ENCODE measurements at places on chromosomes 6 and 20. TPM values are rescaled to one million over a fixed set of nuclear protein-coding genes. Genes with fewer than 3 reads are reported as not detected.
A peak's percentile ranks its signal among the peaks of the same experiment; 100 is the strongest.

CLPSL2 gene
- total RNA-seq, result not detected

LTA gene
- total RNA-seq, result 266 TPM

ALDH8A1 gene
- total RNA-seq, result 3.5 TPM

GRCh38 chr6:149108038-149108748, 209.3 kb upstream of the TAB2 start:
- DNase-seq, result no peak

DNA sequence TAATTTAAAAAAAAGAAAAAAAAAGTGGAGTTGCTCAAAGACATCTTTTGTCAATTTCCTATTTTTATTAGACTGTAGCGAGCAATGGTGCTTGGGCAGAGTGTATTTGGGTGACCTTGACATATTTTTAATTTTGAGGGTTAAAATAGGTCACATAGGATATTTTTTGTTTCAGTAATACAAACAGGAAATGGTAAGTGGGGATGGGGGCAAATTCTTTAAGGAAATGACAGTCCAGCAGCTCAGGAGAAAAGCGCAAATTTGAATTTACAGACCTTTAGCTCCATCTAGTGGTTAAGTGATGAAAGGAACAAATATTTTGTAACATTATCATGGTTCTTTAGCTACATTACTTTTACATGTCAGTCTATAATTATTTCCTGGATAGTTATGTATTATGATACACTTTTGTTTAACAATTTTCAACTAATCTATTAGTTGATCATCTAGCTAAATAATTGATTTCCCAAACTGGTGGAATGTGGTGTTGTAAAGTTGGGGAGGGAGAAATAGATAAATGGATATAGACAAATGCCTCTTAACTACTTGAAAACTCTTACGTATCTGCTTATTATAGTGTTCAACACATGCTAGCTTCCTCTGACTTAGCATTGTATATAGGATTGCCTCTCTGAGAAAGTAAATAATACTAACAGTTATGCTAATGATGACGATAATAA, 10.0 kb downstream of the CITED2 start:
- DNase-seq, result no peak

DNA sequence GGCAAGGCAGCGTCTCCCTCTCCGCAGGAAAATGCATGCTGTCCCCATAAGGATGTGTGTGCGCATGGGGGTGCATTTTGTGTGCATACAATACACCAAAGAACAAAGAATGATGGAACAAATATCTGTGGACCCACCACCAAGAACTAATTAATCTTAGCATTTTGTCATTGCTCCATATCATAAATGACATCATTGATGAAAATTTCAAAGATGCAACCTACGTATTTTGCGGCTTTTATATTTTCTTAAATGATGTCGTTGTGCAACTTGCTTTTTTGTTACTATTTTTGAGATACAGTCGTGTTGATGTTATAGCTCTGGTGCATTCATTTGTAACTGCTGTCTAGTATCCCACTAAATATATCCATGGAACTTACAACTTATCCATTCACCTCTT, 89.7 kb downstream of the SERAC1 start:
- DNase-seq, result no peak

- DNase-seq, result no peak
These were observed 17.3 kb upstream of the MATN4 start for GRCh38 chr20:45325371-45325770.

GRCh38 chr6:119063491-119063890, 15.0 kb downstream of the FAM184A start:
- DNase-seq, result no peak

DNA sequence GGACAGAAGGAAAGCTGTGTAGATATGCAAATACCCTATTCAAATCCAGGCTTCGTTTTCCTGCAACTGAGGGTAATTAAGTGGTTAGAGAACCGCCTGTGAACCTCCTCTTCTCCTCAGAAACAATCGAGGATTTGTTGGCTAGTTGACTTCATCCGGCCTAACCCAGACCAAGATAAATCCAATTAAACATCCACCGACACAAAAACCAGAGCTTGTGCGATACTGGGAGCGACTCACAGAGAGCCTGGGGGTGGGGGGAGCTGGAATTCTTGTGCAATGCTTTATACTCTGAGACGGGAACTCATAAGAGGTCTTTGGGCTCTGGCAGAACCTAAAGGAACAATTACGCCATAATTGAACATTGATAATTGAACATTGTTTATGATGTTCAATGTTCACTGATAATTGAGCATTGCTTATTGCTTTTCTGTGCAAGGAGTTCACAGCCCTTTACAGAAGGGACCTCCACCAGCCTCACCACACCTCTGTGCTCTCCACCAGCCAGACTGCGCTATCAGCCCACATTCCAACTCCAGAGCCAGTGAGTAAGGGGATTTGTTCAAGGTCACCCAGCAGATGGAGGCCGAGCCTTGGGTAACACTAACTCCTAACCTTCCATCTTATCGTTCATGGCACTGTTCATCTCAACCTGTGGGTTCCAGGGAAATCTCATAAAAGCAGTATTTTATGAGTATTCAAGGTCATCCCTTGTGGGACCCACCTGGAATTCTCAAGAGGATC, 429.6 kb upstream of the JARID2 start:
- no peak for DNase-seq

DNA sequence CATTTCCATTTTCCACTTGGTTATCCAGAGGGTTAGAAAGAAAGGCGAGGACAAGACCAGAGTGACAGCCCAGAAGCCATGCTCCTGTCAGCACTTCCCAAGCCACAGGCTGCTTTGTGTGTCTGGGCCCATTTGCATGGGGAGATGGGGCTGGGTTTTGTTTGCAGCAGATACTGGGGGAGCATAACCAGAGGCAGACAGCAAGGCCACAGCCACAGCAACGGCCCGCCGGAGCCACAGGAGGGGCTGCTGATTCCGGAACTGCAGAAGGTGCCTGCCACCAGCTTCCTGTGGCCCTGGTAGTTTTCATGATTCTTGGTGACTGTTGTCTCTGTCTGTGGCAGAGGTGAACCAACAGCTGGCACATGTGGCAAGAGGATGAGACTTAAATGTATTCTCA, 106.6 kb downstream of the DLL1 start:
- DNase-seq, result no peak

DNA sequence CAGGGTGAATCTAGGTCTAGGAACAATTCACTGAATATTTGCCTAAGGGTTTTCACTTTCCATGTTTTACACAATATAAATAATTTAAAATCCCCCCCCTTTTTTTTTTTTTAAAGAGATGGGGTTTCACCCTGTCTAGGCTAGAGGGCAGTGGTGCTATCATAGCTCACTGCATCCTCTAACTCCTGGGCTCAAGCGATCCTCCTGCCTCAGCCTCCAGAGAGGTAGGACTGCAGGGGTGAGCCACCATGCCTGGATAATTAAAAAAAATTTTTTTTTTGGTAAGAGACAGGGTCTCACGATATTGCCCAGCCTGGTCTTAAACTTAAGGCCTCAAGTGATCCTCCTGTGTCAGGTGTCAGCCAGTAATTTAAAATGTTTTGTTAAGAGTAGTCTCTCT, 17.8 kb downstream of the QKI start:
- DNase-seq, result no peak

DNA sequence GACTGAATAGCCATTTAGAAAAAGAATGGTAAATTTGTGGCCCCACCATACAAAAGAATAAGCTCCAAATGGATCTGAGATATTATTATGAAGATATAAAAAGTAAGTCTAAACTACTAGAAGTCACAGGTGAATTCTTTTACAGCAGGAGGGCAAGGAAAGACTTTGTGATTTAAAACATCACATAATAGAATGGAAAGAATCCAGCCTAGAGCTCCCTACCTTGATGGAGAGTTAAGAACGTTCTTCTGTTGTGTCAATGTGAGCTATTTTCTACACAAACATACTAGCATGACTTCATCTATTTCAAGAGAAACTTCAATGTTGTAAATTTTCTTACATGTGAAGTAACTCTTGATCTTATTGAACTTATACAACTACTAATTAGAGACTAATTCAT, 100.0 kb upstream of the NRSN1 start:
- DNase-seq, result no peak

- peak; percentile 86 for DNase-seq
These were observed 8.3 kb upstream of the ANKRD60 start for GRCh38 chr20:58236612-58237317.

DNA sequence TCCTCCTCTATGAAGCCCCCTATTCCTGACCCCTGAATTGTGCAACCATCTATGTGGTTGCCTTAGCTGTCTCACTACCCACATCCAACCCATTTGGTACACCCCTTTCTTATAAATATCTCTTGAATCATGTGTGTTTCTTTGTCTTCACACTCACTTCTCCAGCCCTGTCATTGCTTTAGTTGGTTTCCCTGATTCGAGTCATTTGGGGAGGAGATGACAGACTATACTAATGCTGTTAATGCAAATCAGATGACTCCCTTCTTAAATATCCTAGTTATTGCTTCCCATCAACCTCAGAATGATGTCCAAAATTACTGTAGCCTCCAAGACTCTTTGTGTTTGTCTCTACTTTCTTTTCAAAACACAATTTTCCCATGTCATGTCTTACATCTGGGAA, 23.0 kb downstream of the SLC35D3 start:
- DNase-seq, result no peak

- DNase-seq, result no peak
These were observed 28.3 kb downstream of the NPEPL1 start for GRCh38 chr20:58720890-58721289.

DNA sequence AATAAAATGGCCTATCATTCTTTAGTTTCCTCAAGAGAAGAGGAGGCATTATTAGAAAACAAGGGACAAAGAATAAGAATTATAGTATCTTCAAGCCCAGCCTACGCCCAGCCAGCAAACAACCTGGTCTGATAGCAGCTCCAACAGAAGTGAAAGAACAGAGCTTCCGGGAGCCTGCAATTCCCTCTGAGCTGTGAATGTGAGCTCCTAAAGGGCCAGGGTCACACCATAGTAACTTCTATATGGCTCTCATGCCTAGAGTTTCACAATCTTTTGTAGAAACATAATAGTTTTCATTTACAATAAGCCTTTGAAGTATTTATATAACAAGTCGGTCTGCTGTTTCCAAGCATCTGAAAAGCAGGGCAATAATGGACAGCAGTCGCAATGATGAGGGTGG, 116.5 kb downstream of the SMLR1 start:
- no peak for DNase-seq

GRCh38 chr6:35489995-35490791, 6.7 kb downstream of the TEAD3 start:
- no peak for DNase-seq

DNA sequence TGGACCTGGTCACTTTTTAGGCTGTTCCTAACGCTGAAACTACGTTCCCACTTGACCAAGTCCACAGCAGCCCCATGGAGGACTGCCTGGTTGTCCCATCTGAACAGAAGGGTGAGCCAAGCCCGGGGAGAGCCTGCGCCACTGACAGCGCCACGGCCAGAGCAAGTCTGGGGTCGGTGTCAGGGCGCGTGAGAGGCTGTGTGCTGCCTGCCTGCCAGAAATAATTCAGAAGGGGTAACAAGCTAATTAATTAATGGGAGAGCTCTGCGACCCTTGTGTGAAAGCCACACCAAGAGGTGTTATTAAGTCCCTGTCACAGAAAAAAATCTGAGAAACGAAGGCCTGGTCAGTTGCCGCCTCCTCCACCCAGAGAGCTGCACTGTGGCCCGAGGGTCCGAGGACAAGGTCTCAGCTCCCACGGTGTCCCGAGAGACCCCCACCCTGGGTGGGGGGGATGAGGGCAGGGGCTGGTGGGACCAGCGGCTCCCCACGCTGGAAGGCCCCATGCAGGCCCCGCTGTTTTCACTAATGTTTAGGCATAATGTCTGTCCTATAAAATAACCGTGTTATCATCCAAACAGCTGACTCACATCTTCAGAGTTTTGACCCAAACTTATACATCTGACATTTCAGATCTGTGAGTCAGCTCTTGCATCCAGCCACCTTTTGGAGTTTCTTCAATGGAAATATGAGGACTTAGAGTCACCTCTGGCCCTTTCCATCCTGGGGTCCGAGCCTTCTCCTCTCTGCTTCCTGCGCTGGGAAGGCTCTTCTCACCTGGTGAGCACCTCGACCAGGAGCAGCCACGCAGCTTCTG, 58.5 kb downstream of the DLL1 start:
- DNase-seq, result no peak

GRCh38 chr20:36085686-36086267, 68.8 kb upstream of the EPB41L1 start:
- no peak for DNase-seq

DNA sequence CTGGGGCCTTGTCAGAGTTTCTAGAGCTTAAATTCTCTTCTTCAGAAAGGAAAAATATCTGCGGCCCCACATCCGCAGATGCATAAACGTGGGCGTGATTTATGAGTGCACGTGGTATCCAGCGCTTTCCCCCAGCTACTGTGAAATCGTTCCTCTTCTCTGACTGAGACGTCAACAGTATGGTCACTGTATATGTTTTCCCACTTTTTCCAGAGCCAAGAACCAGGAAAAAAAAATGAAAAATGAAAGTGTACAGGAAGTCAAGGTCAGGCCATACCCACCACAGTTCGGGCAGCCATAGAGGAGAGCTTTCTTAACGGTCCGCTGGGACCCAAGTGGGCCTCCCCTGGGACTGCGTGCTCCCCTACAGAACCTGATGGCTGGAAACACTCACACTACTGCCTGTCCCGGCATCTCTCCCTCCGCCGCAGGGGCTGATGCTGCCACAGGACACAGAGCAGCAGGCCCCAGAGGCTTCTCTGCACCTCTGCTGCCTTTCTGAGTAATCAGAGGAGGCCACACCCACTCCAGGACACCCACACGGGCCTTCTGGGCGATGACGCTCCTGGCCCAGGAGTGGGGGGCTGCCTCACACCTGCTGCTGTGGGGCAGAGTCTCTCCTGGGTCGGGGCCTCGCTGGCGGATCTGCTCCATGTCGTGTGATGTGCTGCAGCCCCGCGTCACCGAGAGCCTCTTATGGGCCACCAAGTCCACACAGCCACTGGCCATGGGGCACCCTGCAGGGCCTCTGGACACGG, 16.4 kb upstream of the STX16 start:
- peak; percentile 42 for DNase-seq

GRCh38 chr6:122511193-122511924, 39.8 kb upstream of the SERINC1 start:
- no peak for DNase-seq

GRCh38 chr6:39402239-39402751, 79.8 kb upstream of the KCNK16 start:
- DNase-seq, result no peak

DNA sequence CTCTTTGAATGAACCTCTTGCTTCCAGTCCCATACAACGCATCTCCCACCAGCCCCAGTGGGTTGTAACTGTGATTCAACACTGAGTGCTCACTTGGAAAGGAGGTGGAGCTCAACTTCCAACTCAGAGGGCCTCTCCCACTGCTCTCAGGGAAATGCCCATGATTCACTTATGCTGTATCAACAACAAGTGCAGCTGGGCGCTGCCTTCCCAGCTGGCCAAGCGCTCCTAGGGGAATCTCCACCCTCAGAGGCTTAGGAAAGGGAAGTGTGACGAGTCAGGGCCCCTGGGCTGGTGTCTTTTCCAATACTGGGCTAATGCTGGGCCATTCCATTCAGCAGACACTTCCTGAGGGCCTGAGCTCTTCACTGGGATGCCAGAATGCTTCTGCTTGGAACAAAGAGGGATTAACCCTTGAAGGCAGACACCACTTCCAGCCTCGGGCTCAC, 8.1 kb upstream of the OCSTAMP start:
- DNase-seq, result peak; percentile 61
